ENCODE measurements at places on chromosomes 1 and 21.

DNA sequence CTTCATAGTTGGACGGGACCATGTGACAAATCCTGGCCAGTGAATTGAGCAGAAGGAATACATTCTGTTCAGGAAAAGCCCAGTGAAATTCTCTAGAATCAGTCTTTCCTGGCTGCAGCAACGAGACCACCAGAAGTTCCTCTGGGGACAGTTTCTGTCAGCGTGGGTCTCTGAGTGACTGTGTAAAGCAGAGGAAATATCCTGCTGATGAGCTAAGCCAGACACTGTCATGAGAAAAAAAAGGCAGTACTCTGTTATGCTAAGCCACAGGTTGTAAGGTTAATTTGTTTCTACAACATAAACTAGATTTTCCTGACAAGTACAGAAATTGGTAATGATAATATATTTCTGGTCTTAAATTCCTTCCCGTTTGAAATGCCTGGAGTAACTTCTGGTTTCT is 664.4 kb downstream of the LMO4 start:
- DNase-seq = no peak

DNA sequence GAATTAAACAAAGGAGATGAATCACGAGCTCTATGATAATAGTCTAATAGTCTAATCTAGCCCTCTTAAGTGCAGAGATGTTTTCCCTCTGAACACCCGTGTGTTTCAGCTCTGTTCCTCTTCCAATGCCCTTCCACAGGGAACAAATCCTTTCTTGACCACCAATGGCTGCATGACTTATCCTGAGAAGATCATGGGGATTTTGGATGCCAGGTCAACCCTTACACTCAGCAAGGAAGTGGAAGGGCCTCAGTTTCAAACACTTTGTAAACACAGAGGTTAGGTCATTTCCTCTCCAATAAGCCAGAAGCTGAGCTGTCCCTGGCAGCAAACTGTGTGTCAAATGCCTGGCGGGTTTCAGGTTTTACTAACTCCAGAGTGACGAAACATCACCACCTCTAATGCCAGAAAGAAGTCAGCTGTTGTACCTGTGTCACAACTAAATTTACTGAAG is 200.0 kb downstream of the GABPA start:
- DNase-seq = peak; percentile 84

- no peak for DNase-seq
Measured at GRCh38 chr1:53079251-53079650, 17.2 kb downstream of the PODN start.

DNA sequence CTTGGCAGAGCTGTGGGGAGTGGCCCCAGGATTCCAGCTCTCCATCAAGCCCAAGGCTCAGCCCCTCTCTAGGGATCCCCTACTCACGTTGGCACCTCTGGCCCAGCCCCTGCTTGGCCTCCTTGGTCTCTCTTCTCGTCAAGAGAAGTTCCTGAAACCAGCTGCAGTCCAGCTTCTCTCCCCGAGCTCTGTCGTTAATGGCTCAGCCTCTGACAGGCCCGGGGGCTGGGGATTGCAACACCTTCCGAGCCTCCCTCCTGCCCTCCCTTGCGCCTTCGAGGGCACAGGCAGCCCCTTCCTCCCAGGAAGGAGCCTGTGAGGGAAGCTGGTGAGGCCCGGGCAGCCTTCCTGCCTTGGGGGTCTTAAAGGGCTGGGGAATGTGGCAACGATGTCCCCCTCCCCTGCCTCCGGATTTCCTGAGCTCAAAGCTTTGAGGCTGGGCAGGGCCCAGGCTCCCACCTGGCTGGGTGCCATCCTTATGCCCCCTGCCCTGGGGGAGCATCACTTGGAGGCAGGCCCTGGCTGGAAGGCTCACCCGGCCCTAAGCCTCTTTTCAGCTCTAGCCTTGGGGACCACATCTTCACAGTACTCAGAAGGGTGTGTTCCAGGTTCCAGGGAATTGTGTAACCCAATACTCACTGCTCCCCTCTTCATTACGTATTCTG is at the start of gene CSF3R:
Gene CSF3R, minus strand, starts transcription at position 190 of the 665 bp plus-strand sequence. CDS start 3,417 bp downstream, outside the sequence.
- no peak for DNase-seq

- no peak for DNase-seq
Measured at GRCh38 chr1:15803380-15803779, 4.1 kb downstream of the UQCRHL start.

All from NCI-H2029 (cell line).